Right kidney (tissue), 9 donors: ENCODE measurements at places on chromosomes 11 and 22.

DNA sequence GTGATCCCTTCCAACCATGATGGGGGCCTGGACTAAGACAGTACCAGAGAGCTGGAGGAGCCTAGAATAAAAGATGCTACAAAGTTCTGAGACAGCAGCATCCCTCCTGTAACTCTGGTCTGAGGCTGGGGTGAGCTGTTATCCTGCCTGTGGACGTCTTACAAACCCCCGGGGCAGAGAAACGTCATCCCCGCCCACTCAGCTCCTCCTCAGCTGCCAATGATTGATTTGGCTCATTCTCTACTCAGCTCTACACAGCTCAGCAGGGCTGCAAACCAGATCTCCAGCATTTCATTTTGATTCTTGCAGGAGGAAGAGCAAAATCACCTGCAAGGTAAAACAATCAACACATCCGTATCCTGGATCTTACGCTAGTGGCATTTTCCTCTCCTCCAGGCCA, 55.5 kb downstream of the CSNK2A3 start:
- DNase-seq = no peak

DNA sequence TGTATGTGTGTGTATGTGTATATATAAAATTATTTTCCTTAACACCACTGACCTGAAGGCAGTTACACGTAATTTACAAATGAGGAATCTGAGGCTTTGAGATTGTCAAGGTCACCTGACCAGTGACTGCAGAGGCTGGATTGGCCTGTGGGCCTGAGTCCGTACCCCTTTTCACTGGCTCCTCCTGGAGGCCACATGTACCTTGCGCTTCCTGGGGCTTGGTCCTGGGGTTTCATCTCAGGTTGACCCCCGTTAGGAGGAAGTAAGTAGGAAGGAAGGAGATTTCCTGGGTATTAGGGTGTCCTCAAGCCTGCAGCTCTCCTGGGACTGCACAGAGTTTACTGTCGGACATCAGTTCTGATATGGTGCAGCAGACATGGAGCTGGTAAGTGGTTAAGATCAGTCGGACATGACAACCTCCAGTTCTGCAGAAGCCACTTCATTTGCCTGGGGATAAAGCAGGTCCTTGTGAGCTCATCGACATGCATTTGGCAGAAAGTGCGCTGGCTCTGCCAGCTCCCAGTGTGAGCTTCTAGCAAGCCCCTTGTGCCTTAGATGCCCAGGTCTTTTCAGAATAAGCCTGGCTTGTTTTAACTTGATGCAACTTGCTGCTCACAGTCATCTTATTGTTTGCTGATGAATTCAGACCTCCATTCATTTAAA, 36.6 kb downstream of the ST3GAL4 start:
- DNase-seq = no peak

DNA sequence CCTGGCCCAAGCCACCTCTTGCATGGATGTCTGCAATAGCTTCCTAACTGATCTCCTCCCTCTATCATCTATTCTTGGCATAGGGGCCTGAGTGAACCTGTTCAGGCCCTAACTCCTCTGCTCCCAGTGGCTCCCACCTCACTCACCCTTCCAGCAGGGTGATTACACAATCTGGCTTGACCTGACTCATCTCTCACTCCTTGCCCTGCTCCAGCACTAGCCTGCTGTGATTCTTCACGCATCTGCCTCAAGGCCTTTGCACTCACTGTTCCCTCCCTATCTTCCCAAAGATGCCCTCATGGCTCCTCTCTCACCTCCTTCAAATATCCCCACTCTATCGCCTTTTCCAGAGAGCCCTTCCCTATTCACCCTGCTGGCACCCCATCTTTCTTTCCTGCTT, 10.5 kb downstream of the SCN4B start:
- no peak for DNase-seq

GRCh38 chr11:65565624-65566453, 4.4 kb upstream of the ZNRD2 start:
- no peak for DNase-seq

DNA sequence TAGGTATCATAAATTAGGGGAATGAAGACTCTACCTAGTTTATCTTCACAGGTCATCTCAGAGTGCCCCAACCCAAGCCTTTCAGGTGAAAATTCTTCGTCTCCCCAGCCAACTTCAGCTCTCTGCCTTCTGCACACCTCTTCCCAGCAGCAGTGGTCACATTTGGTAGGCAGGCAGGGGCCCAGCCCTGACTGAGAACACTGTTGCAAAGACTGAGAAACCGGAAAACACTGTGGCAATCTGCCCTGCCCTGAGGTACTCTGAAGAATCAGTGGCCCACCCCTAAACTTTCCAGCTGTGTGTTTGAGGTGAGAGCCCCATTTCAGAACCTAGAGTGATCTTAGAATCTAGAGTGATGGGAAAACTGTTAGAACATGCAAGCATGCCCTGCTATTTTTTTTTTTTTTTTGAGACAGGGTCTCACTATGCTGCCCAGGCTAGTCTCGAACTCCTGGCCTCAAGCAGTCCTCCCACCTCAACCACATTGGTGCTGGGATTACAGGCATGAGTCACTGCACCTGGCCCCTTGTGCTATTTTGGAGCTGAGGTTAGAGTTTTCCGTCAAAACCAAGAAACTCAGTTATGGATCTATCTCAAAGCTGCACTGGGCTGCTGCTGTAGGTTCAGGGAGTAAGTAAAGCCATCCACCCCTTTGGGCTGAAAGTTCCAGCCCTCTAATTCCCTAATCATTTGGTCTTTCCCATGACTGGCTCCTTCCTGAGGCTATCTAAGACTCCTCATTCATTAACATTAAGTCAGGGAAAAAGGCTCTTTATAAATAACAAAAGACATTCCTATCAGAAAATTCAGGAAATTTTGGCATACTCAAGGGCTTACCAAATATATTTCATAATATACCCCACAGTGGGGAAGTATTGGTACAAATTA, 1.7 kb upstream of the LDHA start:
- no peak for DNase-seq

DNA sequence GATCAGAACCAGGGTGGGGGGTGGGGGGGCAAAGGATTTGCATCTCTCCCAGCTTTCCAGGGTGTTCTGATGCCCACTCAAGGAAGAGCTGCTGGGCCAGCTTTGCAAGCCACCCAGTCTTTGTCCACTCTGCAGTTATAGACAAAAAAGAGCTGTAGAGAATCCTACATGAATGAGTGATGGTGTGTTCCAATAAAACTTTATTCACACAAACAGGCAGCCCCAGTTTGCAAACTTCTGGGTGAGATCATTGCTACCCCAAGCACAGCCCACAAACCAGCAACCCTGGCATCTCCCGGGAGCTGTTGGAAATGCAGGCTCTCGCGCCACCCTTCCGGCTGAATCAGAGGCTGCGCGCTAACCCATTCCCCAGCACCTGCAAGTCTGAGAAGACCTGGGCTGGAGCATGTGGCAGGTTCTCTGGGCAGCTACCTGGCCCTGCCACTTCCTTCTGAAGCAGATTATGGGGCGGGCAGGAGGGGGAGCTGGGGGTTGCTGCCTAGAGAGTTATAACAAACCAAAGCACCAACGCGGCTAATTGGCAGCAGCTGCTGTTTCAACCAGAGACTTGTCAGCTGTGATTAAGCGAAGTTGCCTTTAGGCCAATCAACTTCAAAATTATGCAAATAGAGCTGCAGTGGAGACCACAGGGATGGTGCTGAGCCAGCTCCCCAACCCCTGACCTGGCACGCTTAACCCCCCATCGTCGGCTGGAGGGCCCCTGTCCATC, 3.8 kb upstream of the SHISAL1 start:
- no peak for DNase-seq

DNA sequence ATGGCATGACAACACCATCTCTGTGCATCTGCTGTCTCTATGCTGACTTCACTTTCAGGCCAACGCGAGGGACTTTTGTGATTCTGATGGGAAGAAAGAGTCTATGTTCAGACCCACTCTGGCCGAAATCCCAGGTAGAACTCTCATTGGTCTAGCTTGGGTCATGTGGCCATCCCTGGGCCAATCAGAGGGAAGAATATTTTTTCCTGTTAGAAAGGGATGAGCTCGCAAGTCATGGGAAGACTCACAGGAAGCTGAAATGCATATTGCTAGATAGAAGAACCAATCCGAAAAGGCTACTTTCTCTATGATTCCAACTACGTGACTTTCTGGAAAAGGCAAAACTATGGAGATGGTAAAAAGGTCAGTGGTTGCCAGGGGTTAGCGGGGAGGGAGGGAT, 56.0 kb upstream of the LINC01488 start:
- DNase-seq = no peak

GRCh38 chr11:69173925-69174581, 18.3 kb downstream of the SMIM38 start:
- no peak for DNase-seq

DNA sequence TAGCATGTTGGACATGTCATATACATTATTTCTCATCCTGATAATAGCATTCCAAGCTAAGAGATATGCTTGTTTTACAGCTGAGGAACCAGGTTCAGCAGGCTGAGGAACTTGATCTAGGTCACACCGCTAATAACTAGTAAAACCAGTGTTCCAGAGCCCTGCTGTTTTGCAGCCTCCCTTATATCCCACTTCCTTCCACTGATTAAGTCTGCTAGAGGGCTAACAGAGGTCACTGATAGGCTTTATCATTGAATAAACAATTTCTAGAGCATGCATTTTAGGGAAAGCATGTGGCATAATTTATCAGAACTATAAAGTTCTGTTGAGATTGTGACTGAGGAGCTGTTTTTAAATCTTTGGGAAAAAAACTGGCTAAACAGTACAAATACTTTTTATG, 54.0 kb downstream of the UVRAG start:
- DNase-seq = no peak

DNA sequence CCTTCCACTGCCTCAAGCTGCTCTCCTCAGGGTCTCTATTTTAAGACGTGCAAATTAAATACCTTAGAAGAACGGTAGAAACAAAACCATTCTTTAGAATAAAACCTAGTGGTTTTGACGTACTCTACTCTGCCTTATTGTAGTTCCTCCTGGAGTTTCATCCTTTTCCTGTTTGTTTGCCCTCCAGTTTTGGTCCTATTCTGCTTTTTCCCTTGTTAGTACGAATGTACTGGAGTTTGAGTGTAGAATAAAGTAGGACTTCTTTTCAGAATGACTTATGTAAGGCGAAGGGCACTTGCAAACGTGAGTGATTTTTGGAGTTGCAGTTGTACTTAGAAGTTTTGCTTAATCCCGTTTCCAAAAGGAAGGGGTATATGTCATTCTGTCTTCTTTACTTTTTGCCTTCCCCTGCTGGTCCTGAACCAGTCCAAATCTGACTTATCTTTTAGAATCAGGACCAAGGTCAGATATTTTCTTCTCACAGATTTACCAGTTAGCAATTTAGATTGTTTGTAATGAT, 1.4 kb downstream of the SIK2 start:
- DNase-seq = no peak

- DNase-seq = no peak
Observed at GRCh38 chr11:83520849-83521248, 234.7 kb upstream of the CCDC90B start.

GRCh38 chr11:122517403-122518379, 137.8 kb upstream of the UBASH3B start:
- no peak for DNase-seq

GRCh38 chr11:6240781-6241180, 1.9 kb downstream of the CNGA4 start:
- no peak for DNase-seq

DNA sequence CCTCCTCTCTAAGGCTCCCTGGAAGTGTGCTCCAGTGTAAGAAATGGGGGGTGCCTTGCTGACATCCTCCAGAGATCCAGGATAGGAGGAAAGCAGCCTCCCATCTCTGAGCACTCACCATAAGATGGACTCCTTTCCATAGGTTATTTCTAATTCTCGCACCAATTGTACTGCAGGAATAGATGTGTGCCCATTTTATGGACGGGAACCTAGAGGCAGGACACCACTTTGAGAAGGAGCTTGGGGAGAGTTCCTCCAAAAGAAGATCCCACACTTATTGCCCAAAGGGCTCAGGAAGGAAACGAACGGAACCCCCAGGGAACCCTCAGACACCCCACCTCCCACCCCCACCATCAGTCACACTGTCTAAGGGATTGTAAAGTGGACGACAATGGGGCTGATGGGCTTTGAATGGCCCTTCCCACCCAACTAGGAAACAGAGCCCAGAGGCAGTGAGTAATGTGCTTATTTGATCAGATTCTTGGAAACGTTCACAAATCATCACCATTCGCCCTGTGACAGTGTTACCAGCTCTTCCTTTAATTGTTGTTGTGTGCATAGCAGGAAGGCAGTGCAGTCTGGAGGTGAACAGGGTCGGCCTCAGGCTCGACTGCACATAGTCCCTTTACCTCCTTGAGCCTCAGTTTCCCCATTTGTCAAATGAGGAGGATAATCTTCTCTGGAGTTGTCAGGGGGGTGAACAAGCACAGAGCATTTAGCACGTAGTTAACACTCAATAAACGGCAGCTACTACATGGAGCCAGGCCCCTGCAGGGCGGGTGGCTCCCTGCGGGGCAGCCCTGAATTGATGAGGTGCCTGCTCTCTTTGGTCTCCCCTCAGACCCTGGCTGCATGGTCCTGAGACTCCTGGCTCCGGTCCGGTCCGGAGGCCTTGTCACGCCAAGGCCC, 8.4 kb upstream of the MN1 start:
- DNase-seq = no peak

DNA sequence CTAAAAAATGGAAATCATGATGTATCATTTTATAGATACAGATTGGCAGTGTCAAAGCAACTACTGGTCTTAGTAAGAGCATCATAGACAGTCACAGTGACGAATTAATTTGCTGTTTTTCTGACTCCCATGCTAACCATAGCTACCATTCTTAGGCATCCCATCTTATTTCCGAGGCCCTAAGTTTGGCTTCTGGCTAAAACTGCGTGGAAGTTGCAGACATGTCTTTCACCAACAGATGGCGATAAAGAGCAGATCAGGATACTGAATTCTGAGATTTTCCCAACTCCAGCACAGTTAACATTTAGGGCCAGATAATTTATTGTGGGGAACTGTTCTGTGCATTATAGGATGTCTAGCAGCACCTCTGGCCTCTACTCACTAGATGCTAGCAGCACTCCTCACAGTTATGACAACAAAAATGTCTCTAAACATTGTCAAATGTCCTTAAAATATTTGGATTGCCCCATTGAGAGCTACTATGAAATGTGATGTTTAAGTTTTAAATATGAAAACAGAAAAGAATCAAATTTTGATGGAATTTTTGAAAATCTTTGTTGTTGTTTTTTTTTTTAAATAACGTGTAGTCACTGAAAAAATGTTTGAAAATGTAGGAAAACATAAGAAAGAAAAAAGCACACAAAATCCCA, 16.3 kb downstream of the OR2AG2 start:
- peak; percentile 13 for DNase-seq

- peak; percentile 61 for DNase-seq
Observed at GRCh38 chr11:68312117-68312779, at the start of gene LRP5. Gene LRP5, plus strand, starts transcription at chr11:68312591. Its CDS starts 124 bp downstream, at chr11:68312715.

GRCh38 chr11:118142809-118143208, 9.8 kb downstream of the SCN4B start:
- DNase-seq = no peak
